ENCODE measurements at places on chromosomes 11 and 22.

DNA sequence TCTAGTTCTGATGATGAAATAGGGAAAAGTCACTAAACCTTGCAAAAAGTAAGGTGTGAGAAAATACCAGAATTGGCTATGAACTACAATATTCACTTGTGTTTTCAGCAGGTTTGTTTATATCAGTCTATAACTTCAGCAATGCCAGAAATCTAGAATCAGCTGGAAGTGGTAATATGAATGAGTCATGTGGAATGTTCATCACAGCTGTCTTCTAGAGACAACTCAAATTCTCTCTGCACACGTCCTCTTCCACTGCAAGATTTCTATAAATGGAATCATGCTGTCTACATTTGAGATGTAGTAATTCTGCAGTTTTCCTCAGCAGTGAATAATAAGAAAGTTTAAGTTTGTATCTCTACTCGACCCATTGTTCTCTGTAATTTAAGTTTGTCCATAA, 89.9 kb downstream of the OR4A15 start:
- no peak for DNase-seq

GRCh38 chr22:37578002-37578401, 1.9 kb downstream of the LGALS2 start:
- no peak for DNase-seq

DNA sequence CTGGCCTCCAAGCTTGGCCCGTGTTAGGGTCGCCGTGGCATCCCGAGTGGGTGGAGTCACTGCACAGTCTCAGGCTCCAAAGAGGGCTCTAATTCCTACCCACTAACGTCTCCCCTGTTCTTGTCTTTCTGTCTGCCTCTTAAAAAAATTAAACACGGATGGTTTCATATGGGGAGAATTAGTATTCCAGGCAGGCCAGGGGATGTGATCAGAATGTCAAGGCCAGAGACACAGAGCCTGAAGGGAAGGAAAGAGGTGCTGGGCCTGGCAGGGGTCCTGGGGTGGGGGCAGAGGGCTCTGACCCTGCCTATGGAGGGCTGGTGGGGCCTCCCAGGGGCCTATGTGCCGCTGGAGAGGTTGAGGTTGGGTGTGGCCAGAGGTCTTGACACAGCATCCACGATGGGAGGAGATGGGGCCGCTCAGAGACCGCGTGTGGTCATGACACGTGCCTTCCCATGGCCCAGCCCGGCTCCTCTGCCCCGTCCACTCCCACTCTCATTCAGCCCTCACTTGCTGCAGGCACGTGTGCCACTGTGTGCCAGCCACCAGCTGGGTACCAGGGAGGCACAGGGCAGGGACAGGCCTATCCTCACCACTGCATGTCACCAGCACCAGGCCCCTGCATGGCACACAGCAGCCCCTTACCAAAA, 56.5 kb downstream of the FLRT1 start:
- no peak for DNase-seq

DNA sequence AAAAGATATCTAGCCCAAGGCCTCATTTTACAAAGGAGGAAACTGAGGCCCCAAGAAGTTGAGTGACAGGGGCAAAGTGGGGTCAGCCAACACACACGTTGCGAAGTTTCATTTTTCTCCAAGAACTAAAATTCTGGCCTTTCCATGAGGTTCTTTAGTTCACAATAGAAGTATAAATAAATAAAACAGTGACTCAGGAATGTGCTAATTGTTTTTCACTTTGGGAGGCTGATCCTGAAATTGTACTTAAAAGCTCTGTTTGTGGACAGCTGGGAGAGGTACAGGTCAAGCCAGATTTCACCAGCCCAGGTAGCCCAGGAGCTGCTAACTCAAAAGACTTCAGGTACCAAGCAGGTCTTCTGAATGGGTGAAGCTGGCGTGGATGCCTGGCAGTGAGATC, 105.2 kb downstream of the TRAF6 start:
- DNase-seq = no peak

GRCh38 chr11:57778318-57779037, 16.9 kb downstream of the CTNND1 start:
- DNase-seq = no peak
